ENCODE measurements at places on chromosomes 2 and 18.

- DNase-seq, result no peak
Observed at GRCh38 chr18:70469916-70470315, 181.1 kb downstream of the SOCS6 start.

GRCh38 chr2:55718165-55719008 lies 24.7 kb upstream of the PNPT1 start:
- DNase-seq, result no peak

DNA sequence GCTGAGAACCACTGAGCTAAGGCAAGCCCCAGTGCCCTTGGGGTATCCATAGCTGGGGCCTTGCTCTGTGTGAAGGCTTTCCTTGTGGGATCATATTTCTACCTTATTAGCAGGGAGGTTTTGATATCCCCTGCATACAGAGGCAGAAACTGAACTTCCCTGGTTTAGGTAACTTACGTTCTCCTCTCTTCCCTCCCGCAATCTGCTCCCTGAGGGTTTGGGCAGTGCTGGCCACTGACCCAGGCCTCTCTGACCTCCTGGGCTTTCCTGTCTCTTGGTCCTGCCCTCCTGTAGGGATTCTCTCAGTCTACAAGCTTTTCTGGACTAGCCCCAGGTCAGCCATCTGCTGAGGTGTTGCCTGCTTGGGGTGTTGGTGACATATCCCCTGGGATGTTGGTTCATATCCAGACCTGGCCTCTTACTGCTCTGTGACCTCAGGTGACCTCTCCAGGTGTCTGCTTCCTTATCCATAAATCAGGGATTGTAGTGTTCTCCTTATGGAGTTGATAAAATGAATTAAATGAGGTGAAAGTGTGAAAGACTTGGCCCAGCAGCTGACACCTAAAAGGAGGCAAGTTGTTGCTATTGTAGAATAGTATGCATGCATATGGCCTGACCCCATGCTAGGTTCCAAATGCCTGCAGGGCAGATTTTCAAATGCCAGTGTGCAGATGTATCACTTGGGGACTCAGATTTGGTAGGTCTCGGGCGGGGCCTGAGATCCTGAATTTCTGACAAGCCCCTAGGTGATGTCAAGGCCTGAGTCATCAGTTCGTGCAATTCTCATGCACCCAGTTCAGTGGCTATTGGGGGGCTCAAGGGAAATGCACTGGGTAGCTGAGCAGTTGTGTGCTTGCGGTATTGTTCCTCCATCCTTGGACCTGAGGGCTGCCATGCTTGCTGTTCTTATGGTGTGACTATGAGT lies 106.6 kb downstream of the FHOD3 start:
- DNase-seq, result no peak

- DNase-seq, result no peak
Observed at GRCh38 chr2:172782506-172783164, 47.0 kb downstream of the RAPGEF4 start.

GRCh38 chr2:39107724-39108273 lies 13.1 kb downstream of the SOS1 start:
- DNase-seq, result no peak

GRCh38 chr2:112626604-112627059 lies 19.1 kb upstream of the SLC20A1 start:
- peak; percentile 34 for DNase-seq

DNA sequence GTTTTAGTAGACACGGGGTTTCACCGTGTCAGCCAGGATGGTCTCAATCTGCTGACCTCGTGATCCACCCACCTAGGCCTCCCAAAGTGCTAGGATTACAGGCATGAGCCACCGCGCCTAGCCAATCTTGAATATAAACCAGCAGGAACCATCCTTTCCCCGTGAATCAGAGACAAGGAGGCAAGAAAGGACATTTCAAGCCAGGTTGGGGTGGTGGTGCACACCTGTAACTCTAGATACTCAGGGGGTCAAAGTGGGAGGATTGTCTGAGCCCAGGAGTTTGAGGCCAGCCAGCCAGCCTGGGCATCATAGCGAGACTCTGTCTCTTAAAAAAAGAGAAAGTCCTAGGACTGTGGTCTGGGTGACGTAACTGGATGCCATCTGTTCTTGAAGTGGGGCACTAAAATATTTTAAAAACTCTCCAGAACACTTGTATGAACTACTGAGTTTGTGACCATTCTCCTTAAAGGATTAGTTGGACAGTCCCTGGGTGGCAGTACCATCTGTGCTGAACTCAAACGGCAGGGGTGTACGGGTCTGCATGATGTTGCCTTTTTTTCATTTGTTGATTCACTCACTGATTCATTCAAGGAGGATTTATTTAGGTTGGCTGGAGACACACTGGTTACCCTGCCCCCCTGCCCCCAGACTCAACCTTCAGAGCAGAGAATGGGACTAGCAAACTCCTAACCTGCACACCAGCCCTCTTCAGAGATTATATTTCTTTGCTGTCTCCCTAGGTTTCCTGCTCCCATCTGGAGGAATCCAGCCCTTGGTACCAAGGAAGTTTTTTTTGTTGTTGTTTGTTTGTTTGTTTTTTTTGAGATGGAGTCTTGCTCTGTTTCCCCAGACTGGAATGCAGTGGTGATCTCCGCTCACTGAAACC lies 2.9 kb upstream of the TLX2 start:
- DNase-seq, result no peak

DNA sequence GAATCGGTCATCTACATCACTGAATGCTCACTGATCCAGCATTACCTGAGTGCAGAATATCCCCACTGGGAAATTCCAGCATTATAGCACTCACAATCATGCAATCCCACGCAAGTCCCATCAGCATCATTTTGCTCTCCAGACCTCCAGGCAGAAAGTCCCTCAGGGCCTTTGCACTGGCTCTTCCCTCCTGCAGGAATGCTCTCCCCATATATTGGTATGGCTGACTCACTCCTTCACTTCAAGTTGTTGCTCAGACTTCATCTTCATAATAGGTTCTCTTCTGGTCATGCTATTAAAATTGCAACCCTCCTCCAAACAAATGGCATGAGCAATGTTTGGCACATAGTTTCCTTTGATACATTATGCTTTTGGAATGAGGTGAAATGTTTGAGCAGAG lies 64.7 kb upstream of the CELF4 start:
- no peak for DNase-seq

- no peak for DNase-seq
Observed at GRCh38 chr2:233346930-233347329, 7.4 kb upstream of the DGKD start.

GRCh38 chr2:129906861-129907235 lies 72.6 kb upstream of the RAB6C start:
- no peak for DNase-seq

DNA sequence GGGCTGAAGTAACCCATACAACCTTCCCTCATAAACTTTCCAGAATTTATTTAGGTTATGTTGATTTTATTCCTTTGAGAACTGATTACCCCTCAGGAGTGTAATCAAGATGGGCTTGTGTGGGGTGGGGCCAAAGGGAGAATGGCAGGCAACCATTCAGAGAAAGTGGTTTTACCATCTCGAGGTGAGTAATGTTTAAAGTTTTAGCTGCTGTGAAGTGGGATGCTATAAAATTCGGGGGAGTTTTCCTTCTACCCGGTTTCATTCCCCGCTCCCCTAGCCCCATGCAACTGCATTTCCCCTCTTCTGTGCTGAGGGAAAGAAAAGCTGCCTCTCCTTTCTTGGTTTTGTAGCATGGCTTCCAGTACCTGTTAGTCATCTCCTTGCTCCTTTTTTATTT lies 34.7 kb downstream of the MAP4K4 start:
- DNase-seq, result no peak

- no peak for DNase-seq
Observed at GRCh38 chr2:237149425-237149824, 63.7 kb downstream of the COPS8 start.

- DNase-seq, result no peak
Observed at GRCh38 chr18:457140-457519, 43.4 kb downstream of the COLEC12 start.

Data from stimulated activated CD8-positive, alpha-beta memory T cell treated with anti-CD3 and anti-CD28 coated beads, Interleukin-7, amount 100 ng/mL, for 4 hours (primary cell).